ENCODE measurements at places on chromosomes 16 and 17.

DNA sequence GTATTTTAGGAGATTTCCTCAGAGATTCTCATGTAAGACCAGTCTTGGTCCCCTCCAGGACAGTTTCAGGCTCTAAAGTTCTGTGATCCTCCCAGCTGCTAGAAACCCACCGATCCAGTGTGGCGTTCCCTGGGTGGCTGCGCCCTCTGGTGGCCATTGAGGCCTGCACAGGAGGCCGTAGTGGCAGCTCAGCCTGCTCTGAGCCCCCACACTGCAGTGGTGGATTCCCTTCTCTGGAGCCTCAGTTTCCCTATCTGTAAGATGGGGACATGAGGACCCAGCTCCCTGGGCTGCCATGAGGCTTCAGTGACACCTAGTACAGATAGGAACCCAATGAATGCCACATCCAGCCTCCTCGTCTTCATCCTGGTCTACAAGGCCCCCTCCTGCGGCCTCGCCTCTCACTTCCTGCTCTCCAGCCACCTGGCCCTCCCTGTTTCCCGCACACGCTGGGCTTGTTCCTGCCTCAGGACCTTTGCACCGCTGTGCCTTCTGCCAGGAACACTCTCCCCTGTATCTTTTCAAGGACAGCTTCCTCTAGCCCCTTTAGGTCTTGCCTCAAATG is 16.5 kb downstream of the CCDC102A start:
- DNase-seq, result peak; percentile 92

GRCh38 chr17:76934561-76935320 is 66.5 kb downstream of the MGAT5B start:
- DNase-seq, result no peak

DNA sequence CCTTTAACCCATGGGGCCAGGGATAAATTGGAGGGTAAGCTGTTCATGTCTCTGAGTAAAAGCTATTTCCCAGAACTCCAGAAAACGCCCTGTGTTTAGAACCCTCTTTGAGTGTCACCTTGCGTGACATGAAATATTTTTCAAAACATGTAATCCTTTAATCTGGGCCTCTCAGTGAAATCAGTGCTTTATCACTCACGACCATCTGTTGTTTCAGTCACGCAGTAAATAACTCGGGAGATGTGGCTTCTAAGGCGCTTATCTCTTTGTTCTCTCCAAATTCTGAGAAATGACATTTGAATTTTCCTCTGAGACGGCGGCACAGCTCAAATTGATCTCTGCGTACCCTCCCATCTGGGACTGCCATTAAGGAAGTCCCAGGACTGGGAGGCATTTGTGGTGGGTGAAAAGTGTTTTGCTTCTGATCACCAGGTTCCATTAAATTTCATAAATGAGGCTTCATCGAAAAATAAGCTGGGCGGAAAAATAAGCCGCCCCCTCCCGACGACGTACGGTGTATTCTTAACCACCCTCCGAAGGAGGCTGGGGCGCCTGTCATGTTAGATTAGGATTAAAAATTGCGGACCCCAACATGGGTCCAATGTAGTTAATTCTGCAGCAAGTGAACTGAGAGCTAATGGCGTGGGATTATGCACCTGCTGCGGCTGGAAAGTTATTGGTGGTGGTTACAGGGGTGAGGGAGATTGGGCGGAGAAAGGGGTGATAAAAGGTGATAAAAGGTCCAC is 12.7 kb downstream of the WFDC1 start:
- no peak for DNase-seq

DNA sequence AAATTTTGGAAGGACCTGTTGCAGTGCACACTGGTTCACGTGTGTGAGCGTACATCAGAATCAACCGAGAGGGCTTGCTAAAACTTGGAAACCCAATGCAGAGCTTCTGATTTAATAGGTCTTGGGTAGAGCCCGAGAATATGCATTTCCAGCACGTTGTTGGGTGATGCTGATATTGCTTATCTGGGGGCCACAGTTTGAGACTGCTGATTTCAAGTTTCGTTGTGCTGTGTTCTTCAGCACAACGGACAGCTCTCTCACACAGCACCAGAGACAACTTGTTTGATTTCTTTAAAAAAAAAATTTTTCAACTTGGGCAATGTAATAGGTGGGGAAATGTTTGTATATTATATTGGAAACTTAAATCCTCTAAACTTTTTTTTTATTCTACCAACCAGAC is 9.4 kb downstream of the OR4D2 start:
- no peak for DNase-seq

GRCh38 chr16:30992931-30993816 is 8.2 kb downstream of the HSD3B7 start:
- no peak for DNase-seq

GRCh38 chr17:15498107-15498506 is 30.7 kb upstream of the CDRT4 start:
- peak; percentile 26 for DNase-seq

DNA sequence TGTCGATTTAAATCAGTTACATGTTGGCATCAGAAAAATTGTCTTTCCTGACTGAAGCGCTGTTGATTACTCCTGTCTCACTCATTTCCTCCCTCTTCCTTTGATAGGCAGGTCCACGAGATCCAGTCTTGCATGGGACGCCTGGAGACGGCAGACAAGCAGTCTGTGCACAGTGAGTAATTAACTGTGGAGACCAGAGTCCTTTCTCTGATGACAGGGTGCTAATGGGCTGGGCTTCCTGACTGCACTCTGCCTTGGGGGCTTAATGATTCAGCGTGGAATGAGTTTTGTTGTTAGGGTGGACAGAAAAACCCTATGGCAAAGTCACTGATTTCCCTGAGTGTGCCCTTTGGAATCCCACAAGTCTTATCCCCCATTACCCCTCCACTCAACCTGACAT is 6.5 kb downstream of the GOSR2 start:
- peak; percentile 43 for DNase-seq

GRCh38 chr16:30051518-30051917 is 14.0 kb upstream of the ALDOA start:
- no peak for DNase-seq

- DNase-seq, result no peak
Measured at GRCh38 chr17:44352828-44353671, 7.9 kb downstream of the GRN start.

GRCh38 chr17:82322526-82323453 is 5.4 kb upstream of the CD7 start:
- no peak for DNase-seq

GRCh38 chr16:83779886-83780285 is 27.9 kb upstream of the HSBP1 start:
- no peak for DNase-seq

DNA sequence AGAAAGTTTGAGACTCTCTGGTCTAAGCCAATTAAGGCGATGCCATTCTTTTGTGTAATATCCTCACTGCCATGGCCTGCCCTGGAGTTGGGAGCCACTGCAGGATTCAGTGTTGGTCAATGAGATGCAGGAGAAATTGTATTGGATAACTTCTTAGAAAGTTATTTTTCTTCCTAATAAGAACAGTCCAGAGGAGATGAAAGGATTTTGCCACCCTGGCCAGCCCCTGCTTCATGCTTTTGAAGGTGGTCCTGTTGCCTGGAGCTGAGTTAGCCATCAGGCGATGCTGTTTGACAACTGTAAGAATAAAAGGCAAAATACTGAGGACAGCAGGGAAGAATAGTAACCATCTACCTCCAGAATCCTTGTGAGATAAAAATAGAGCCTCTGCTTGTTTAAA is 35.4 kb upstream of the CNTNAP4 start:
- DNase-seq, result no peak

- DNase-seq, result no peak
Measured at GRCh38 chr16:87067836-87068761, 249.1 kb downstream of the C16orf95 start.

DNA sequence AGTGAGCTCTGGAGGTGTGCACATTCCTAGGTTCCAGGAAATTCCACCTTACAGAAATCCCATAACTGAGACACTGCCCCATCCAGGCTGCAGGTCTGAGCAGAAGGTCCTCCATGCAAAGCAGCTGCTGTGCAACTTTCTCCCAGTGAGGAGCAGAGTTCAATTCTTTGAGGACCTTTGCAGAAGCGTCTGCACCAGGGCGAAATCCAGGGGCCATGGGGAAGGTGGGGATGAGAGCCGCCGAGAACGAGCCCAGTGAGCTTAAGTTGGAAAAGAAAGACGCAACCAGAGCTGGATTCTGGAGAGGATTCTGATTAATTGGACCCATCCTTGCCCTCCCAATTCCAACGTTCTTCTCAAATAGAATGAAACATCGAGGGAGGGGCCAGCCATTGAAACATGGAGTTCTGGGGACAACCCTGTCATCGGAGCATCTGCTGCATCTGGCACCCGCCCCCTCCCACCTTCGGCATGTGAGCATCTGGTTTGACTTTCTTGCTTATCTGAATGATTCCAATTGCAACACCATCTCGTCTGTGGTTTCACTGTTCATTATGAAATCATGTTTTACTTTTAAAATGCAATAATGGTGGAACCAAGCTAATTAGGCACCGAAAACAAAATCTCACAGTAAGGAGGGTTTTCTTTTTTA is 190.6 kb upstream of the FOXF1 start:
- DNase-seq, result no peak

DNA sequence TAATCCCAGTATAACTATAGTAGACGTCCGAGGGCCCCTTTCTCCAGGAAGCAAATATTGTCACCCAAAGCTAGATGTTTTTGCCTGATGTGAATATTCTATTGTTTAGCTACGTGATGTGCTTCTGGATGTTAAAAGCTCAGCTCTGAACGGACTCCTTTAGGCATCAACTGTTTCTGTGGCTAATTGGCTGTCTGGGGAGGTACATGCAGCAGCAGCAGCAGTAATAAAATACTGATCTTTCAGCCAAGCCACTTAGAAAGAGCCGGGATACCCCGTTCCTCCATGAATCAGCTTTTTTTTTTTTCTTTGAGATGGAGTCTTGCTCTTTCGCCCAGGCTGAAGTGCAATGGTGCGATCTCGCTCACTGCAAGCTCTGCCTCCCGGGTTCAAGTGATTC is 43.0 kb downstream of the TRARG1 start:
- DNase-seq, result no peak

DNA sequence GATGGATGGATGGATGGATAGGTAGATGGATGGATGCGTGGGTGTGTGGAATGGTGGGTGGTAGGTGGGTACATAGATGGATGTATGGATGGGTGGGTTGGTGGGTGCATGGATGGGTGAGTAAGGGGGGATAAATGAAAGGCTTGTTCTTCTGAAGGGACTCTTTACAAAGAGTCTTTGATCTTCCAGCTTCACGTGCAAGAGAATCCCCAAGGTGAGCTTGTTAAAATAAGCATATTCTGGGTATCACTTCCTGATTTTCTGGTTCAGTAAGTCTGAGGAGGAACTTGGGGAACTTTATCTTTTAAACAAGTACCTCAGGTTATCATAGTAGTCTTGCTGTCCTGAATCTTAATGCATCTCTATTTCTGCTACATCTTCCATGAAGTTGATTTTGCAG is 639.1 kb downstream of the MAF start:
- DNase-seq, result no peak

GRCh38 chr17:46744441-46744840 is 74.1 kb downstream of the WNT3 start:
- DNase-seq, result no peak

DNA sequence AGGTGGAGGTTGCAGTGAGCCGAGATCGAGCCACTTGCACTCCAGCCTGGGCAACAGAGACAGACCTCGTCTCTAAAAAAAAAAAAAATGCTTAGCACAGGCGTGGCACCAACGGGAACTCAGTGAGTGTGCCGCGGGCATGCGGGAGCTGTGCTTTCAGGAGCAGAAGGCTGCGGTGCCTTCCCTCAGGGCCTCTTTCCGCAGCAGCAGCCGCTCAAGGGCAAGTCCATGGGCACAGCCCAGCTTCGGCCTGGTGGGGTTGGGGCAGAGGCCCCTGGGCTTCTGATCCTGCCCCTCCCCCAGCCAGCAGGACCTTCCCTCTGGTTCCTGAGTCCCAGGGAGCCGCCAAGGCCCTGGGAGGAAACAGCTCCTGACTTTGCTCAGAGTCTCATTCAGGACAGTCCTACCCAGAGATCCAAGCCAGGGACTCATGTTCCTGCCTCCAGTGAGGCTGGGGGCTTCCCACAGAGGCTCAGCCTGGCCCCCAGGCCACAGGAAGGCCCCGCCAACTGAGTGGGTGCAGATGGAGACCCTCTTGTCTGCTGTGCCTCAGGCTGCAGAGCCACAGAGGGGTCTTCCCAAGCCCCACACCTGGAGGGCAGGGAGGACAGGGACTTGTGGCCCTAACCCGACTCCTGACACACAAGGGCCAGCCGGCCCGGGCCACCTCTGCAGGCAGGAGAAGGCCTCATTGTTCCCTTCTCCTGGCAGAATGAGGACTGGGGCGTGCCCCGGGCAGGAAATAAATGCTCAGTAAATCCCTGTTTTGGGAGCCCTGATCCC is 3.3 kb upstream of the ZG16B start:
- no peak for DNase-seq

GRCh38 chr17:37741341-37742115 is 3.3 kb downstream of the HNF1B start:
- DNase-seq, result no peak

DNA sequence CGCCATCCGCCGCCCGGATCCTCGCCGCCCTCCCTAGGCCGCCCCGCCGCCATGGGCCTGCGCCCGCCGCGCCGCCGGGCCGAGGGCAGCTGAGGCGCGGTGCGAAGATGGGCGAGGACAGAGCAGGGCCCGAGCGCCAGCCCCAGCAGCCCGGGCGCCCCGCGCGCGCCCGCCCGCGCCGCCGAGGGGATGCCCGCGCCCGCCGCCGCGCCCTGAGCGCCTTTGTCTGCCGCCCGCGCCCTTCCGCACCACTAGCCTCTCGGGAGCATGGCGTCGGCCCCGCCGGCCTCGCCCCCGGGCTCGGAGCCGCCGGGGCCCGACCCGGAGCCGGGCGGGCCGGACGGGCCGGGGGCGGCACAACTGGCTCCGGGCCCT is 278 bp downstream of the RAB11FIP3 start:
- DNase-seq, result no peak

DNA sequence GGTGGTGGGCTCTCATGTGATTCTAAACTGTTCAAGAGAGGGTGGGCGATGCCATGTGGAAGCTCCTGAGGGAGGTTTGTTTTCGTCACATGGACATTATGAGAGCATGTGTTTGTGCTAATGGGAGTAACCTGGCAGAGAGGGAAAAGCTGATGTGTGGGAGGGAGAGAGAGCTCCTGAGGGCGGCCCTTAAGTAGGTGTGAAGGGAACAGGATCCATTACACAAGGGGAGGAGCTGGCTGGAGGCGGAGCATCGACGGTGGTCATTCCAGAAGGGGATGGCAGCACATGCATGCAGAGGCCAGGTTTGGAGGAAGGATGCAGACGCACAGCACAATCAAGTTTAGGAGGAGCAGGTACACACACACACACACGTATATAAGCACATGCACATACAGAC is 197.5 kb downstream of the RPTOR start:
- DNase-seq, result no peak
